ENCODE measurements at places on chromosomes 12 and 14. TPM values are rescaled to one million over a fixed set of nuclear protein-coding genes. Genes with fewer than 3 reads are reported as not detected.

DNA sequence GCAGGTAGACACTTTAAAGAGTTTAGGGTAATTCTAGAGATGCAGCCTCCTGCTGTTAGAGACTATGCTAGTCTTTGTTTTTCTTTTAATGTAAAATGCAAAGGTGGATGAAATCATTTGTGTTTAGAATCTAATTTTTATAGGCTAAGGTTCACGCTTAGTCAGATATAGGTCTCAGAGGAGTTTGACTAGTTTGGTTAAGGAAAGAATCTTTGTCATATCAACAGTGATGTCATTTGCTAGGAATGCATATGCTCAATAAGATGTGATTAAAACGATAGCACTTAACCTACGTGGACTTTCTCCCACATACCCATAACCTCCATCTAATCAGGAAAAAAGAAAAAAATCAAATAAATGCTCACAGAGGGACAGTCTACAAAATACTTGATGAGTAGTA lies 859.3 kb upstream of the ATXN7L3B start:
- H3K27ac ChIP-seq: no peak overlapping the region
- H3K4me1 ChIP-seq: no peaks in the 10 kb centered on the region
- no peak for DNase-seq
- no peaks in the 10 kb centered on the region for H3K36me3 ChIP-seq
- no peak overlapping the region for H3K4me3 ChIP-seq
- no peaks in the 10 kb centered on the region for H3K27me3 ChIP-seq

GRCh38 chr12:2833327-2833726 lies 1.5 kb downstream of the NRIP2 start:
- no peak overlapping the region for H3K4me3 ChIP-seq
- H3K36me3 ChIP-seq: peaks cover 6% of the 10 kb centered on the region
- H3K4me1 ChIP-seq: peaks cover 12% of the 10 kb centered on the region
- no peak for DNase-seq
- no peak overlapping the region for H3K27ac ChIP-seq
- peaks cover 10% of the 10 kb centered on the region for H3K27me3 ChIP-seq

GRCh38 chr12:67940780-67941243 lies 48.4 kb upstream of the IFNG-AS1 start:
- no peaks in the 10 kb centered on the region for H3K27me3 ChIP-seq
- H3K27ac ChIP-seq: peak overlapping the region; percentile 73
- H3K4me3 ChIP-seq: peak overlapping the region; percentile 51
- no peaks in the 10 kb centered on the region for H3K36me3 ChIP-seq
- peaks cover 38% of the 10 kb centered on the region for H3K4me1 ChIP-seq

- no peak overlapping the region for H3K27ac ChIP-seq
- H3K27me3 ChIP-seq: peaks cover 4% of the 10 kb centered on the region
- H3K4me1 ChIP-seq: no peaks in the 10 kb centered on the region
- H3K4me3 ChIP-seq: no peak overlapping the region
- DNase-seq: no peak
- H3K36me3 ChIP-seq: no peaks in the 10 kb centered on the region
Observed at GRCh38 chr12:91667694-91668093, 478.0 kb downstream of the BTG1 start.

DNA sequence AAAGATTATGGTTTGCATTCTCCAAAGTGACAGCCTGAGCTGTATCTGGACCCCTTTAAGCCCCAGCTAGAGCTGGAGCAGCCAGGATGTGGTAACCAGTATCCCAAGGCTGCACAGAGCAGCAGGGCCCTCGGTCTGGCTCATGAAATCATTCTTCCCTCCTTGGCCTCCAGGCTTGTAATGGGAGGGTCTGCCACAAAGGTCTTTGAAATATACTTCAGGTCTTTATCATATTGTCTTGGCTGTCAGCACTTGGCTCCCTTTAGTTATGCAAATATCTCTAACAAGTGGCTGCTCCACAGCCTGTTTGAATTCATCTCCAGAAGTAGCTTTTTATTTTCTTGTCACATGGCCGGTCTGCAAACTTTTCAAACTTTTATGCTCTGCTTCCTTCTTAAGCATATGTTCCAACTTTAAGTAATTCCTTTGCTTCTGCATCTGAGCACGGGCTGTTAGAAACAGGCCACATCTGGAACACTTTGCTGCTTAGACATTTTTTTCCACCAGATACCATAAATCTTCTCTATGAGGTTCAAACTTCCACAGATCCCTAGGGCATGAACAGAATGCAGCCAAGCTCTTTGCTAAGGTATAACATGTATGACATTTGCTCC lies 663.4 kb upstream of the MIS18BP1 start:
- no peak overlapping the region for H3K4me3 ChIP-seq
- H3K4me1 ChIP-seq: no peaks in the 10 kb centered on the region
- DNase-seq: no peak

Gene LHX5
- not detected for total RNA-seq

Gene SLC5A8
- total RNA-seq: not detected

- H3K36me3 ChIP-seq: no peaks in the 10 kb centered on the region
- peaks cover 6% of the 10 kb centered on the region for H3K27me3 ChIP-seq
- no peak overlapping the region for H3K27ac ChIP-seq
Observed at GRCh38 chr14:95663226-95663797, 22.9 kb upstream of the TCL1B start.

- H3K4me3 ChIP-seq: no peak overlapping the region
- H3K27me3 ChIP-seq: no peaks in the 10 kb centered on the region
- no peak overlapping the region for H3K27ac ChIP-seq
- peaks cover 20% of the 10 kb centered on the region for H3K4me1 ChIP-seq
- peaks cover 5% of the 10 kb centered on the region for H3K36me3 ChIP-seq
Observed at GRCh38 chr12:64691227-64691794, 67.9 kb downstream of the GNS start.

DNA sequence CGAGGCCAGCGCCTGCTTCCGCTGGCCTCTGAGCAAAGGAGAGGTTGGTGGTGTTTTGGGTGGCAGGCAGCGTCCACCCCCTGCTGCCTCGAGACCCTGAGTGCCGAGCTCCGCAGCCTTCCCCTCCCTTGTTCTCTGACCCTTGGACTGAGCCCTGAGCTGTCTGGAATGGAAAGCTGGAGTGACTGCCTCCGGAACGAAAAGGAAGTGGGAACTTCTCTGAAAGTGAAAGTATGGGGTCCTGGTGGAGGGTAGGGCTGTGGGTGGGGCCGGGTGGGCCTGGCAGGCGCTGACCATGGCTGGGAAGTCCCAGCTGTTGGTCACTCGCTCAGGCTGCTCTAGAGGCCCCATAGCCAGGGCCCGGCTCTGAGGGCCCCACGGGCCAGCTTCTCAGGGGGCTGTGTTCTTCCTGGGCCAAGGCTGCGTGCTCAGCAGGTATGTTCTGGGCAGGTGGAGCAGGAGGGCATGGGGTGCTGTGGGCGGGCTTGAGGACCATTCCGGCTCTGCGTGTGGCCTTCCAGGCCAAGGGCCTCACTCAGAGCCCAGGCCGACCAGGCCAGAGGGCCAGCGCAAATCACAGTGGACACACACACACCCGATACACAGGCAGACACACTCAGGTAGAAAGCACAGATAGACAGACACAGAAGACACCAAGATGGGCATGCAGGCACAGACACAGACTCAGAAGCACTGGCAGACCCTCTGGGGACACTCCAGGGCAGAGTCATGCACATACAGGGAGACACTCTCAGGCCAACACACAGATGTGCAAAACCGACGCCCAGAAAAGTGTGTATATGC lies at the start of gene EXOC3L4:
Gene EXOC3L4 (plus strand): TSS at position 320 of the 804 bp plus-strand sequence. CDS start 5,495 bp downstream, outside the sequence.
- H3K36me3 ChIP-seq: no peaks in the 10 kb centered on the region
- no peak within 1 kb of the TSS for H3K27ac ChIP-seq
- peaks cover 15% of the 10 kb centered on the region for H3K27me3 ChIP-seq
- no peak for DNase-seq
- no peaks in the 10 kb centered on the region for H3K4me1 ChIP-seq
- H3K4me3 ChIP-seq: no peak within 1 kb of the TSS

Gene OVCH1
- not detected for total RNA-seq

DNA sequence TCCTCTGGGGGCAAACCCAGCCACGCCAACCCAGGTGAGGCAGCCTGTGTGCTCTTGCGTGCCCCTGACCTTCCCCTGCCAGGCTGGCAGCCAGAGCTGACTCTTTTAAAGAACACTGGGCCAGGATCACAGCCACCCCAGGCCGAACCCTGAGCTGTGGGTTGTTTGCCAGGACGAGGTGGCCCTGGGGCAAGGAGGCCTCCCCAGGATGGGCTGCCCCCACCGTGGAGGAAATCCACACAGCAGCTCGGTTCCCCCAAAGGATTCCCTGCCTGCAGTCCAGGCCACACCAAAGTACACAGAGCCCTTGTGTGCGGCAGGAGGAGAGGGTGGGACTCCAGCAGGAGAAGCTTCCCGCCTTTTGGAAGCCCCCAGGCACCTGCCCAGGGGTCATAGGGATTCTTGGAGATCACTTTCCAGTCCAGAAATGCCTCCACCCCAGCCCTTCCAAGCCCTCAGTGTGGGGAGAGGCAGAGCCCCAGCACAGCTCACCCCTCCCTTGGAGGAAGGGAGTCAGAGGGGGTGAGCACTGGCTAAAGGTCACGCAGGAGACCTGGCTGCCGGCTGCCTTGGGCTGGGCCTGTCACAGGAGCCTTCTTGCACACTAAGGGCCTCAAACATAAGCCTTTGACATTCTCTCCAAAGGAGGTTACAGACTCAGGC lies 115.6 kb downstream of the CALM1 start:
- peaks cover 36% of the 10 kb centered on the region for H3K27me3 ChIP-seq
- no peak for DNase-seq
- no peak overlapping the region for H3K27ac ChIP-seq

Gene APEX1
- total RNA-seq: 167 TPM

Gene STON2
- not detected for total RNA-seq

Gene TROAP
- 14.3 TPM for total RNA-seq

- H3K36me3 ChIP-seq: peaks cover 39% of the 10 kb centered on the region
- H3K27me3 ChIP-seq: peaks cover 3% of the 10 kb centered on the region
- peak overlapping the region; percentile 1 for H3K27ac ChIP-seq
- no peak for DNase-seq
- peaks cover 93% of the 10 kb centered on the region for H3K4me1 ChIP-seq
- no peak overlapping the region for H3K4me3 ChIP-seq
Observed at GRCh38 chr12:1619587-1619986, 9.4 kb upstream of the WNT5B start.

DNA sequence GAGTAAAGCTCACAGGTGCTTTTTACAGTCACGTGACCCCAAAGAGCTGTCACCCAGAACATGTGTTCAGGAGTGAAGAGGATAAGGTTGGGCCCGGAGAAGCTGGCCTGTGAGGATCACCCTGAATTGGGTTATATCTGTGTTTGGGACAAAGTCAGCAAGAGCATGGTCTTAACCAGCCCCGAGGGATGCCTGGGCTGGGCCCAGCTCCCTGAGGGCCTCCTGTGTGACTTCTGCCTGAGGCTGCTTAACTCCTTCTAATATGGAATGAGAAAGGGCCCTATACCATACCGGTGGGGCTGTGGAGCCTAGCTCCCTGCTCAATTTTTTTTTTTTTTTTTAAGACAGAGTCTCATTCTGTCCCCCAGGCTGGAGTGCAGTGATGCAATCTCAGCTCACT lies 2.5 kb downstream of the CDCA4 start:
- DNase-seq: no peak
- H3K4me3 ChIP-seq: peak overlapping the region; percentile 96
- peaks cover 79% of the 10 kb centered on the region for H3K4me1 ChIP-seq
- no peak overlapping the region for H3K27ac ChIP-seq
- peaks cover 31% of the 10 kb centered on the region for H3K36me3 ChIP-seq
- H3K27me3 ChIP-seq: peaks cover 2% of the 10 kb centered on the region

- no peak overlapping the region for H3K27ac ChIP-seq
- H3K27me3 ChIP-seq: peaks cover 2% of the 10 kb centered on the region
Observed at GRCh38 chr14:104094709-104095425, 9.4 kb downstream of the ASPG start.

Data from HFFc6 (cell line).